ENCODE measurements at places on chromosomes 11 and 22.

- DNase-seq = no peak
Observed at GRCh38 chr11:17129003-17129402, 51.5 kb upstream of the RPS13 start.

GRCh38 chr11:128196235-128196634 lies 391.1 kb downstream of the ETS1 start:
- no peak for DNase-seq

DNA sequence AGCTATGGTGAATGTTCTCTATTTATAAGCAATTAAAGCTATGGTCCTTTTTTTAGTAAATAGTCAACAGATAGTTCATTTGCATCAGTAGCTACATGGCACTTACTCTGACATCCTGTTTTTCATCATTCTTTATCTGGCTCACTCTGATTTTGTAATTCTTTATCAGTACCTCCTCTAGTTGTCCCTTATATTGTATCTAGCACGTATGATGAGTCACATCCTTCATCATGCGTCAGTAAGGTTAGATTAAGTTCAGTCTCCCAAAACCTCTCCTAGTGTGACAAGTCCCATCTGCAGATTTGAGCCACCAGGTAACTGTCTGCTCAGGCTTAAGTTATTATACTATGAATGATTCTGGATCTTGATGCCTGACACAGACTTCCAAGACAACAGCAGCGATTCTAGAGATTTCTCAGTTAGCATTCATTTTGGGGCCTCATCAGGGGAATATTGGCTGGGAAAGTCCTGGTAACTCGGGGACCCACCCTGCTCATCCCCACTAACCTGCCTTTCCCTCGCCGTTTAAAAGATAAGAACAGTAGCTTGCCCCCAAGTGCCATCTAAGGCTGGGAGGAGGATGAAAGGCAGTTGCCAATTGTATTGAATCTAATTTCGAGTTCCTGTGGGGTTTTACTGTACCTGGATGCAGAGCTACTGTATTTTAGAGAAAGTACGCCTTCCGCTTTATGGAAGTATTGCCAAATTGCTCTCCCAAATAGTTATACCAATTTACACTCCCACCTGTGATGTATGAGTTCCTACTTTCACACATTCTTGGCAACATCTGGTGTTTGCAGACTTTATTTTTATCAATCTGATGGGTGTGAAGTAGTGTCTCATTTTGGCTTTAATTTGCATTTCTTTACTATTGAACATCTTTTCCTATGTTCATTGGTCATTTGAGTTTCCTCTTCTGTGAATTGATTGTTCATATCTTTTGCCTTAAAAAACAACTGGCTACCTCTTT lies 55.9 kb downstream of the ZC3H12C start:
- DNase-seq = no peak

DNA sequence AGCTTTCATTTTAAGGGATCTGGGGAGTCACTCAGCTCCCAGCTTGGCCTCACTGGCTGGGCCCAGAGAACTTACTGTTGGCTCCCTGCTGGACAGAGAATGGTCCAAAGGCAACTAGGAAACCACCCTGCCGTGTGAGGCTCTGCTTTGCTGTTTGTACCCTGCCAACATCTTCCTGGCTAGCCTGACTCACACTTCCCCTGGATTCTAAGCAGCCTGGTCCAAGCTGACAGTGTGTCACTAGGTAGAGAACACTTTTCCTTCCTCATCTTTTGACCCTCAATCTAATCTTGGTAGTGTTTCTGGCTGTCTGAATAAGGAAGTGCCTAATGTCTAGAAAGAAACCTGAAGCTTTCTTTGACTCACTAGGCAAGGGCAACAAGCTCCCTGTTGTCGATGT lies 76.7 kb downstream of the FAR1 start:
- no peak for DNase-seq

DNA sequence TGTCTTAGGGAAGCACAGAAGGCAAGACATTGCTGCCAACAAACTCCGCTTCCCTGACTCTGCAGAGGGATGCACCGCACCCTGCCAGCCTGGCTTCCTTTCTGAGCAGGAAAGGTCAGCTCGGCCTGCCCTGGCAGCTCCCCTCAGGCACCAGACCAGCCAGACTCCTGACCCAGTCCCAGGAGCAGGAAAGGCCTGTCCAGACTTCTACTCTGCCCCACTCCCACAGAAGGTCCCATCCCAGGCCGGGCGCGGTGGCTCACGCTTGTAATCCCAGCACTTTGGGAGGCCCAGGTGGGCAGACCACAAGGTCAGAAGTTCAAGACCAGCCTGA lies 17.7 kb downstream of the ARRB1 start:
- DNase-seq = no peak

- peak; percentile 59 for DNase-seq
Observed at GRCh38 chr11:75240311-75241035, at the start of gene TPBGL. TPBGL (plus strand) TSS chr11:75240774; CDS start chr11:75241050, 276 bp downstream.

DNA sequence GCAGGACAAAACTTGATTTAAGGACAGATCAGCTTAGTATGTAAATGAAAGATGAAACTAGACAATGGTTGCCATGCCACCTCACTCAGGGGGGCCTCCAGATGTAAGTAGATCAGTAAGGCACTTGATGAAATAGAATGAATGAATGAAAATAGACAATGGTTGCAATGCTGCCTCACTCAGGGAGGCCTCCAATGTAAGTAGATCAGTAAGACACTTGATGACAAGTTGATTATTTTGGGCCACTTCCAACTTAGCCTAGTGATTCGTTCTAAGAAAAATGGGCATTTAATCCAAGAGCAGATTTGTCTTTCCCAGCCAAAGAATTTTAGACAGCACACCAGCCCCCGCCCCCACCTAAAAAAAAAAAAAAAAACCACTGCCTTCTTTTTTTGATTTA lies 19.2 kb upstream of the SLC5A12 start:
- DNase-seq = no peak

- DNase-seq = no peak
Observed at GRCh38 chr22:38338772-38339379, 21.6 kb upstream of the CSNK1E start.

DNA sequence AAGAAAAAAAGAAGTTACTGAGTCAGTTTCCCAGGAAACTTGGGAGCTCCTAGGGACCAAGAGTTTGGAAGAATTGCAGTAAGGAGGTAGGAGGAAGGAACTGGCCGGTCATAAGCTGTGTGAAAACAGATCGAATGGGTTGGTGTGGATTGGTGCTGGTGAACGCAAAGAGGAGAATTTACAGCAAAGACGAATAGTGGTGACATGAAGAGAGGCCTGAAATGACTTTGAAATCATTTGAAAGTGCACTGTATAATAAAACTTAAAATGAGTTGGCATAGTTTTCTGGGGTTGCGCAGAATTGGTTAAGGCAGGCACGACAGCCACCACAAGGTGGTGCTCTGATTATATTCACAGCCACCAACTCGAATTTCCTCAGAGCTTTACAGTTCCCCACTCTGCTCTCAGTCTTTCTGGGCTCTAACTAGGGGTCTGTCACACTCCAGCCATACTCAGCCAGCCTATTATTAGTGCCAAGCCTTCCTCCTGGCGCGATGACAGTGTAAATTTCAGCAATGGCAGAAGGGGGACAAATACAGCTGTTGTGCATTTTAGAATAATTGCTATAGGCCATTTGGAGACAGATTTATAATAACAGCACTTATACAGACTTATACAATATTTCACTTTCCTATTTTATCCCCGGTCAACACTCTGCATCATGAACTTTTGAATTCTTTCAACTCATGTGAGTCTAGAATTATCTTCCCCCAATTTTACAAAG lies 8.3 kb upstream of the HTR3B start:
- peak; percentile 41 for DNase-seq

GRCh38 chr11:75557666-75558494 lies 4.2 kb upstream of the SERPINH1 start:
- no peak for DNase-seq

DNA sequence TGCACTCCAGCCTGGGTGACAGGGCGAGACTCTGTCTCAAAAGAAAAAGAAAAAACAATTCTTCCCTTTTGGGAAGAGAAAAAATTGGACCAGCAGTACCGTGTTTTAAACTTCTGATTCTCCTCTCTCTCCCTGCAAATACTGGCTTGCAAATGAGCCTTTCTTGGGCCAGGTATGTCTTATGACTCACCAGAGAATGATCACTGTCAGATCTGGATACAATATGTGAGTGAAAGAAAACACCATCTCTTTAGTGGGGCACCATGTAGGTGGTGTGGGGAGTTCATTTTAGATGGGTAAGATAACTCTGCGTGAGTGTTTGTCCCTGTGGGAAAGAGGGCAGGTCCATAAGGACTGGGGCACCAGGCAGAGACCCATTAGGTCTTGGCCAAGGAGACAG lies 2.4 kb upstream of the SCGB2A2 start:
- DNase-seq = no peak

GRCh38 chr11:125141686-125142535 lies 22.6 kb upstream of the PKNOX2 start:
- DNase-seq = peak; percentile 64

- DNase-seq = no peak
Observed at GRCh38 chr11:18071098-18071705, 25.1 kb upstream of the TPH1 start.

GRCh38 chr11:120215634-120216033 lies 4.8 kb downstream of the OAF start:
- DNase-seq = no peak

GRCh38 chr11:99614352-99614751 lies 593.6 kb downstream of the CNTN5 start:
- no peak for DNase-seq

DNA sequence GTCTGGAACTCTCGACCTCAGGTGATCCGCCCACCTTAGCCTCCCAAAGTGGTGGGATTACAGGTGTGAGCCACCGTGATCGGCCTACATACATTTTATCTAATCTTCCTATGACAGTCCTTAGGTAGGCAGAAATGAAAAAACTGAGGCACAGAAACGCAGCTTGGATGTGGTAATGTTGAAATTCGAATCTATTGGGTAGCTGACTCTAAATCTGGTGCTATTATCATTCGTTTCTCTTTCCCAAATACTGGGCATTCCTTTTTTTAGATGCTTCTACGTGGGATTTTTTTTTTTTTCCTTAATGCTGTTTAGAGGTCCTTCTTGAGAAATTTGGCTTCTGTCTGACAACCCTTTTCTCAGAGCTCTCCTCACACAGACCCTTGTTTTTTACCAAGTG lies 41.5 kb downstream of the FCHSD2 start:
- no peak for DNase-seq

DNA sequence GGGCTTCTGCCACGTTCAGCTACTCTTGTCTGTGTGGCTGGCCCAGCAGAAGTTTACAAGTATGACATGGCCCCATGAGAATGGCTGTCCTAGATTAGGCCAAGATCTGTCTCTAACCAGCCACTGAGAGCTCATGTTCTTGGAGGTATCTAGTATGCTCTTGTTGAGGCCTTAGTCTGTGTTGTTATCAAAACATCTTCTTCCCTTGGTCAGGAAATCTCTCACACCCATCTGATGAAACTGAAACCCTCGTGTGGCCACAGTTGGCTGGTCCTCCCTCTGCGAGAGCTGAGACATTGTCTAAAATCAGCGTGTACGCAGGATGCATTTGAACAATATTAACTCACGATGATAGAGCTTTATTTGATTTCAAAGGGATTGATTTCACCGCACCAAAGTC lies 109.0 kb upstream of the NNMT start:
- DNase-seq = peak; percentile 25

GRCh38 chr22:45336971-45337431 lies 27.3 kb downstream of the FAM118A start:
- no peak for DNase-seq

DNA sequence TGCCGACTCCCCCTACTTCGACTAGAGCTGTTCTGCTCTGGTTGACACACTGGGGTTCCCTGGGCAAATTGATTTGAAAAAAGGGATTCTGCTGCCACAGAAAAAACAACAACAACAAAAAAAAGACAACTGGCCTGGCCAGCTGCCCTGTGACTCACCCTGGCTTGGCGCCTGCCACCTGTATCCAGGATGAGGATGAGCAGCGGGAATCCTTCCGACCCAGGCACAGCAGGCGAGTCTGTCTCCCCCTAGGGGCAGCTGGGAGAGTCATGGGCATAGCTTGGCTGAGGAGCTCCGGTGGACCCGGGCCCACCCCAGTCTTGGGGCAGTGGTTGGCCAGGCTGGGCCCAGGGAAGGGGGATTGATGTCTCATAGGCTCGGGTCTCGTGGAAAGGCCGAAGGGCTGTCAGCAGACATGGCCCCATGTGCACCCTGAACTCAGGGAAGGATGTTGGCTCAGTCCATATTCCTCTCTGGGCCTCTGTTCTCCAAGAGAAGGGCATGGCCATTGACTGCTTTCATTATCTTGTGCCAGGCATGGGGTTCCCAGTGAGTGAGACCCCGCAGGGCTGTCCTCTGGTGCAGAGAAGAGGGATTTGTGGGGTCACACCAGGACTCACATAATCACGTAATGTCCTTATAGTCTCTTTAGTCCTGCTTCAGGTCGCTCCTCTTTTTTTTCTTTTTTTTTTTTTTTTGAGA lies 10.4 kb upstream of the SUN2 start:
- peak; percentile 58 for DNase-seq

All from GM20000 (cell line).